Activated CD4-positive, alpha-beta memory T cell treated with anti-CD3 and anti-CD28 coated beads, Interleukin-2, amount 10 ng/mL, durations not matched to agents 7 days and 5 days (primary cell): ENCODE measurements at places on chromosomes 2 and 18. TPM values are rescaled to one million over a fixed set of nuclear protein-coding genes. Genes with fewer than 3 reads are reported as not detected.

AOX1 gene
- total RNA-seq: 0.15 TPM

TSPYL6 gene
- total RNA-seq: not detected

- H3K4me1 ChIP-seq: no peaks in the 10 kb centered on the region
- no peak for DNase-seq
- H3K27ac ChIP-seq: no peak overlapping the region
- H3K36me3 ChIP-seq: no peaks in the 10 kb centered on the region
Measured at GRCh38 chr2:67604360-67604759, 207.2 kb downstream of the ETAA1 start.

DNA sequence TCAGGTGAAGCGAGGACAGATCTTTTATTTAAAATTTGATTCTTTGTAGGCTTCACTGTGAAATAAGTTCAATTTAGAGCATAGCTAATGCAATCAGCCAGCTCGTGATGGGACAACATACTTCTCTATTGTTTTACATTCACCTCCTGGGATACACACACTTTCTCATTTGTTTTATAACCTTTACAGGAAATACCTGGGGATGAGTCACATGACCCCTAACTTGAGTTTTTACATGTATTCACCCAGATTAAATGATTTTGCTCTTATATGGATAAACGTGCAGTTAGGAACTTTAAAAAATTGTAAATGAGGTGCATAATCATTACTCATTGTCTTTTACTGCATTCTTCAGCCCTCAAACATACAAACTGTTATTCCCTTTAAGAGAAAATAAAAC, 152.1 kb downstream of the NEDD4L start:
- no peak for DNase-seq
- no peak overlapping the region for H3K27ac ChIP-seq
- H3K4me1 ChIP-seq: peaks cover 11% of the 10 kb centered on the region
- H3K36me3 ChIP-seq: no peaks in the 10 kb centered on the region
- H3K4me3 ChIP-seq: peak overlapping the region; percentile 70

GRCh38 chr2:49222975-49223528, 68.7 kb upstream of the FSHR start:
- no peaks in the 10 kb centered on the region for H3K4me1 ChIP-seq
- no peak overlapping the region for H3K27ac ChIP-seq
- H3K36me3 ChIP-seq: no peaks in the 10 kb centered on the region
- no peak overlapping the region for H3K4me3 ChIP-seq
- DNase-seq: no peak
- H3K27me3 ChIP-seq: no peaks in the 10 kb centered on the region

GRCh38 chr18:10122988-10123950, 209.5 kb downstream of the VAPA start:
- H3K27ac ChIP-seq: peak overlapping the region; percentile 64
- H3K4me1 ChIP-seq: peaks cover 24% of the 10 kb centered on the region
- DNase-seq: no peak

- no peaks in the 10 kb centered on the region for H3K36me3 ChIP-seq
- peaks cover 21% of the 10 kb centered on the region for H3K4me1 ChIP-seq
Measured at GRCh38 chr2:85988175-85988913, 99.6 kb upstream of the ST3GAL5 start.
